ENCODE measurements at places on chromosomes 4 and X.

DNA sequence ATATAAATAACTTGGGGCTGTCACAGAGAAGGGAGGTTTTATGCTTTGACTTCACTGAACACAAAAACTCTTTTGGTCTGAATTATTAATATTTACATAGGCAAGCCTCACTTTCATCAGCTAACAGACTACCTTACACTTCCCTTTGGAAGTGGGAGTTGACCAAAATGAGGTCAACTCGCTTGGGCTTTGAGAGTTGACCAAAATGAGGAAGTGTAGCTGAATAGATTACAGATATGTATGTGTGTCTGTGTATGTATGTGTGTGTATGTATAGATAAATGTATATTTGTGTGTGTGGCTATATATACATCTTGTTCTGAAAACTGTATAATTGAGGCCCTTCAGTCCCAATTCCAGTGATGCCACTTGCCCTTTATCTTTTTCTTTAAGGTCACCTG is 113.3 kb upstream of the IL13RA1 start:
- DNase-seq: peak; percentile 53

DNA sequence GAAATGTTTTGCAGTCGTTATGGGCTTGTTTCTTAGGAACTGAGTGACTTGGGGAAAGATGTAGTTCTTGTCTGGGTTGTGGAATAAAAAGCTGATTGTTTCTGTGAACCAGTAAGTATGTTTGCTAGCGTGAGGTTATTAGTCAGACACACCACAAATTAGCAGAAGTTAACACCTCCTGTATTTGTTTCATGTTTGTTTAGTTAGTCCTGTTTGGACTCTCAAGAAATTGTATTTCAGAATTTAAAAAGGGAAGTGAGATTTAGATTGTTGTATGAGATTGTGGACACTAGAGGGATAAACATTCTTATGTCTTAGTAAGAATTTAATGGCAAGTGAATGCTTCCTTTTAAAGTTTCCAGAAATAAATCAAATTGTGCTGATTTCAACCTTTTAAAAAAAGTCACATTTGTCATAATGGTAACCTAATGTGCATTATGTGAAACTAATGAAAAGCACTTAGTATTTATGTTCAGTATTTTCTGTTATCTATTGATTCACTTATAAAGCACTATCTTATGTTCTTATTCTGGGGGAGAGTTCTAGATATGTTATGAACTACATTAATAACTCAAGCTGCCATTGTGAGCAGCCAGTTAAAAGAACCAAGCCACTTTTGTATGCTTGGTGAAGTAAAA is 25.6 kb downstream of the ATP10D start:
- DNase-seq: no peak

- no peak for DNase-seq
Measured at GRCh38 chr4:64713256-64713840, 304.1 kb upstream of the TECRL start.

DNA sequence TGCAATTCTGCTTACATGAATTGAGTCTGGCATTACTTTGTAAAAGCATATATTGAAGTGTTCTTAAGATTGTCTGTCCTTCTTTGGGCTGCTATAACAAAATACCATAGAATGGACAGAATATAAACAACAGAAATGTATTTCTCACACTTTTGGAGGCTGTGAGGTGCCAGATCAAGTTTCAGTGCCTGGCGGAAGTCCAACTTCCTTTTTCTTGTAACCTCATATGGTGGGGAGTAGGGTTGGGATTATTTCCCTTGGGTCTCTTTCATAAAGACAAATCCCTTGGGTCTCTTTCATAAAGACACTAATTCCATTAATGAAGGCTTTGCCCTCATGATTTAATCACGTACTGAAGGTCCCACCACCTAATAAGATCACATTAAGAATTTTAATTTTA is 199.3 kb upstream of the GRID2 start:
- DNase-seq: peak; percentile 5

DNA sequence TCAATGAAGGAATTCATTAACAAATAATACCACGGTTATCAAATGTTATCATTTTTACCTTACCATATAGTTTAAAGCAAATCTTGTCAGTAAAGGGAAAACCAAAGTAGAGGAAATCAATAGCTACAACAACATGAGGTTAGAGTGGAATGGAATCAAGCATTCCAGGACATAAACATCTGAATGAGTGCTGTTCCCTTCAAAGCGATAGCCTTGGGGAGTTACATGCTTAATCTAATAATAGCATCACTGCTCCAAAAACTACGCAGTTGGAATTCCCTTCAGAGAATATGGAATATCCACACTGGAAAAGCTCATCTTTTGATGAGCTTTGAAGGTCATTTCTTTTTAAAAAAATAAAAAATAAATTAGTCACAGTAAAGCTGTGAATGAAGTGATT is 31.2 kb downstream of the PDE5A start:
- DNase-seq: no peak

DNA sequence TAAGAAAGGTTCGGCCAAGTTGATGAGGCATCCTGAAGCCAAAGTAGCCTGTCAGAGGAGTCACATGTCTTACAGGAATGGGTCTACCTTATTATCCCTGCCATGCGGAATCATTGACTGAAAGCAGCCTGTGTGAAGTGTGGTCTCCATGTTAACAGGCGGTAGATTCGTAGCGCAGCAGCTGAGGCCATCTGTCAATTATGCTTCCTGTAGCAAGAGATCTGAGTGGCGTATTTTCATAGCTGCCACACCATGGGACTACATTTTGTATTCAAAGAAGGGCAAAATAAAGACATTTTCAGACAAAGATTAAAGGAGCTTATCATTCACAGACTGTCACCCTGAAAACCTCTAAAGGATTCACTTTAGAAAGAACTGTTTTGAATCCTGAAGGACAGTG is 11.2 kb upstream of the MED14 start:
- DNase-seq: no peak

GRCh38 chr4:29536745-29537144 is 1183.4 kb upstream of the PCDH7 start:
- DNase-seq: no peak

DNA sequence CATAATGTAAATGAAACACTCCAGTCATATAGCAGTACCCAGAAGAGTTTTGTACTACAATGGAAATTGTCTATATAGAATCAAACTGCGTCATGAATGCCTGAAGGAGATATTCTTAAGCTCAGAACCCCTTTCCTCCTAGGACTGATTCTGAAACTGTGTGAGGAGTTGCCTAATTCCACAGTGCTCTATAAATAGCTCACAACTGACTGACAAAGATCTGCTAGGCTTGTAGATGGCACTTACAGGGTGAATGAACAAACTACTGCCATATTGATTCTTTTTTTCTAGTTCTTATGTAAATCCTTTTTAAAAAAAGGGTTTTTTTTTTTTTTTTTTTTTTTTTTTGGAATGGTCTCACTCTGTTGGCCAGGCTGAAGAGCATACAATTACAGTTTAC is 30.1 kb upstream of the UGT2B17 start:
- DNase-seq: no peak

DNA sequence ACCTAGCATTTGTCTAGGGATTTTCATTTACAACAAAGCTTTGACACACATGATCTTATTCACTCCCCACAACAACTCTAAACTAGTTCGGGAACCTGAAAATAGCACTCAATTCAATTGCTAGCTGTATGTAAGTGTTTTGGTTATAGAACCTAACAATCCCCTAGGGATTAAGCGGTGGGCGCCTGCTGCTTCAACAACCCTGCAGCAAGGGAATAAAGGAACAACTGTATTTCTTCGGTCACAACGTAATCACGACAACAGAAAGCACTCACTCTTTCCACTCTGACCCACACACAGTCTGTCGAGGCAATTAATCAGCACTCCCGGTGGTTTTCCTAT is 674 bp upstream of the DIAPH2 start:
- no peak for DNase-seq

DNA sequence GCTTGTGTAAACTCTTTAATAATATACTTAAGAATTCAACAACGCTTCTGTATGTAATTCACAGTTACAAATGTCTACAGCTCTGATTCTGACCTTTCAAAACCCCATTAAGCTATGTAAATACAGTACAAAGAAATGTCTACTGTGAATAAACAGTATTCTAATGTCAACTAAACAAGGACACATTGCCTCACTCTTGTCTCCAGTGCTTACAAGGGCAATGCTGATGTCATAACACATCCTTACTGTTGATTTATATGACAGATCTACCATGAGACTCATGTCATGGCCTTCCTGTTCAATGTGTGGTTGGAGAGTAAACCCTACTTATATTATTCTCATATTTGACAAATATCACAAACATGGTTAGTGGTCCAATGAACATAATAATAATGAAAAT is 256.1 kb upstream of the ADGRL3 start:
- no peak for DNase-seq

DNA sequence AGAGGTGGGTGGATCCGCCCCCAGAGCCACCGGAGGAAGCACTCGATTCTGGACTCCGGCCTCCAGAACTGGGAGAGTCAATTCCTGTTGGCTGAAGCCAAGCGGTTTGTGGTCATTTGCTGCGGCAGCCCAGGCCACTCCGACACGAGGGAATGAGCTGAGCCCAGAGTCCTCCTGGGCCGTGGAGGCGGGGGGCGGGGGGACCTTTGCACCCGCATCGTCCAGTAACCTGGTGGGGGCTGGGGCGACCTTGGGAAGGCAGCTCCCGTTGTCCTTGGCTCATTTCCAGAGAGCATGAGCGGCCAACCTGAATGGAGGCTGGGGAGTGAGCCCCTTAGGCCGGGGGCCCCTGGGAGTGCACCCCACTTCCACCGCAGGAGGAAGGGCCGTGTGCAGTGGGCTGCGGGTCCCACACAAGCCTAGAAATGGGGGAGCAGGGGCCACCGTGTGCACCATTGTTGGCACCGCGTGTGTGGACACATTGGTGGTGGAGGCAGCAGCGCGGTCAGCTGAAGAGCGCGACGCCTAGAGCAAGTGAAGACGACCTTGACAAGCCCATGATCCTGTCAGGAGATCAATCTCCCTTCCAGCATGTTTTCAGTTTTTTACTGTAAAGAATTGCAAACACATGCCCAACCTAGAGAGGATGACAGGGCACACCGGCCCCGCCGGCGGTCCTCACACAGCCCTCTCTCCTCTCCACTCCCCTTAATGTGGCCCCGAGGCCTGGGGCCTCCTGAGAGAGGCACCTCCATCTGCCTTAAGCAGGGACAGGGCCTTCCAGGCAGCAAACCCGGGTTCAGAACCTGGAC is 19.9 kb upstream of the DUSP9 start:
- DNase-seq: no peak

DNA sequence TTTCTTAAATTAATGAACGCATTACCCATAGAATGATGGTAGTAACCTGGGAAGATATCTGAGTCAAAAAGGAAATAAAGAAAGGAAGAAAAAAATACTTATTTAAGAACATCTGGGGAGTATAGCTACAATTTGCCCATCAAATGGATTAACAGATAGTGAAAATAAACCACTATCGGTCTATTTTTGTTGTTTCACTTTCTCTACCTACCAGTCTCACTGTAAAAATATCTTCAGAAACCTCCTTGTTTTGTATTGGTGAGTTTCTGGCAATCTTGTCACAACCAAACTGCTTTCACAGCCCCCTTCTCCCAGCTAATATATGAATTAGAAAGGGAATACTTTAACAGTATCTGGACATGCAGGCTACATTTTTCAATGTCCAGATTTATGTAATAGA is 783.5 kb downstream of the STPG2 start:
- DNase-seq: no peak

Data from HL-60 (cell line).